Muscle of leg (tissue), 16 donors: ENCODE measurements at places on chromosomes 7 and 10. TPM values are rescaled to one million over a fixed set of nuclear protein-coding genes. Genes with fewer than 3 reads are reported as not detected.

GRCh38 chr7:19101909-19102308, 15.5 kb downstream of the TWIST1 start:
- peaks cover 9% of the 10 kb centered on the region for H3K4me1 ChIP-seq
- H3K27ac ChIP-seq, result no peak overlapping the region
- no peak for DNase-seq
- no peaks in the 10 kb centered on the region for H3K36me3 ChIP-seq
- peaks cover 21% of the 10 kb centered on the region for H3K27me3 ChIP-seq
- H3K4me3 ChIP-seq, result no peak overlapping the region

- DNase-seq, result no peak
- no peak overlapping the region for H3K27ac ChIP-seq
- no peaks in the 10 kb centered on the region for H3K27me3 ChIP-seq
- no peaks in the 10 kb centered on the region for H3K36me3 ChIP-seq
These were observed 30.6 kb downstream of the ADARB2 start for GRCh38 chr10:1706711-1707110.

- H3K27ac ChIP-seq, result no peak overlapping the region
- no peaks in the 10 kb centered on the region for H3K27me3 ChIP-seq
- no peaks in the 10 kb centered on the region for H3K36me3 ChIP-seq
- H3K4me1 ChIP-seq, result no peaks in the 10 kb centered on the region
- no peak for DNase-seq
- no peak overlapping the region for H3K4me3 ChIP-seq
These were observed 130.1 kb downstream of the NT5C2 start for GRCh38 chr10:103062854-103063590.

GRCh38 chr10:49397036-49397999, 1.4 kb upstream of the DRGX start:
- no peak overlapping the region for H3K27ac ChIP-seq
- no peak for DNase-seq
- no peaks in the 10 kb centered on the region for H3K36me3 ChIP-seq
- H3K4me3 ChIP-seq, result no peak overlapping the region
- peaks cover 68% of the 10 kb centered on the region for H3K27me3 ChIP-seq

GRCh38 chr7:517774-518629, 1.6 kb downstream of the PDGFA start:
- peak; percentile 80 for DNase-seq
- H3K4me1 ChIP-seq, result peaks cover 70% of the 10 kb centered on the region
- H3K36me3 ChIP-seq, result peaks cover 14% of the 10 kb centered on the region
- peak overlapping the region; percentile 83 for H3K27ac ChIP-seq
- H3K4me3 ChIP-seq, result peak overlapping the region; percentile 68

GRCh38 chr7:75878769-75879611, at the start of gene RHBDD2:
RHBDD2 (plus strand) TSS chr7:75879034; CDS start chr7:75879083, 49 bp downstream.
- DNase-seq, result peak; percentile 97
- no peaks in the 10 kb centered on the region for H3K27me3 ChIP-seq
- peaks cover 15% of the 10 kb centered on the region for H3K4me1 ChIP-seq
- peak within 1 kb of the TSS; percentile 95 for H3K4me3 ChIP-seq
- H3K27ac ChIP-seq, result peak within 1 kb of the TSS; percentile 85

- H3K27me3 ChIP-seq, result no peaks in the 10 kb centered on the region
- no peaks in the 10 kb centered on the region for H3K36me3 ChIP-seq
- no peak overlapping the region for H3K27ac ChIP-seq
- no peak for DNase-seq
These were observed 343.1 kb upstream of the MBL2 start for GRCh38 chr10:53115660-53116059.

DNA sequence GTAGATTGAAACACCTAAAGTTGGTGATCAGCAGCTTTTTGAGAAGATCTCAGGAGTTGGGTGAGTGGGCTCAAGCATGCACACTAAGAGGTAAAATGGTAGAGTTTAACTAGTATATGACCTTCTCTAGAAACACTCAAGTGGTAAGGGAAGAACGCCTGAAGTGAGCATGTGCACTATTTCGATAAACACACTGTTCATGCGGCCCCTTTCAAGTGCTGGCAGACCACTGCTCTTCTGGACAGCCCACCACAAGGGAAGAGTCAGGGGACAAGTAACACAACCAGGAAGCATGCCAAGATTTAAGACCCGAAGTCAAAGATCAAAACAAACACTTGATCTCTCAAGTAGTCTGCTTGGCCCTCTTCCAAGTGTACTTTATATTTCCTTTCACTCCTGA, 519.5 kb upstream of the ZWINT start:
- DNase-seq, result no peak
- H3K27me3 ChIP-seq, result no peaks in the 10 kb centered on the region
- H3K36me3 ChIP-seq, result no peaks in the 10 kb centered on the region
- no peak overlapping the region for H3K27ac ChIP-seq
- H3K4me3 ChIP-seq, result no peak overlapping the region

Gene HMX3
- not detected for total RNA-seq

Gene SEPHS1
- 40.1 TPM for total RNA-seq

DNA sequence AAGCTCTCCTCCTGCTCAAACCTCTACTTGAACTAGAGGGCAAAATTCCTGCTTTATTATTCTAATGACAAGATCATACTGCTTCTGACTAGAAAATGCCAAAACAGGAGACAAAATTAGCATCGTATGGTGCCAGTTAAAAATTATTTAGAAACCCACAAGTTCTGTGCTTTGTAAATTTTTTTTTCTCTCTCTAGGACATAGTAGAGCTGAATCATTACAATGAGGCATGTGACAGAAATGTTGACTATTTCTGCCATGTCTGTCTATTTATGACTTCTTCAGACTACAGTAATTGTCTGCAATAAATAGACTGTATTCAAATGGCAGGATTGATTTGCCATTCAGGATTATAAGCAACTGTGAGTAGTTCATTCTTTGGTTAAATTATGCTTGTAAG, 335.8 kb downstream of the PRPF18 start:
- no peaks in the 10 kb centered on the region for H3K36me3 ChIP-seq
- H3K27ac ChIP-seq, result no peak overlapping the region
- H3K4me3 ChIP-seq, result no peak overlapping the region
- no peaks in the 10 kb centered on the region for H3K27me3 ChIP-seq

Gene CHRM2
- total RNA-seq, result 0.18 TPM

- DNase-seq, result no peak
- no peak overlapping the region for H3K27ac ChIP-seq
- peaks cover 86% of the 10 kb centered on the region for H3K27me3 ChIP-seq
- H3K4me3 ChIP-seq, result no peak overlapping the region
- no peaks in the 10 kb centered on the region for H3K36me3 ChIP-seq
These were observed 4.2 kb upstream of the MUC12 start for GRCh38 chr7:100965045-100965722.

Gene LBX1
- 3.3 TPM for total RNA-seq

DNA sequence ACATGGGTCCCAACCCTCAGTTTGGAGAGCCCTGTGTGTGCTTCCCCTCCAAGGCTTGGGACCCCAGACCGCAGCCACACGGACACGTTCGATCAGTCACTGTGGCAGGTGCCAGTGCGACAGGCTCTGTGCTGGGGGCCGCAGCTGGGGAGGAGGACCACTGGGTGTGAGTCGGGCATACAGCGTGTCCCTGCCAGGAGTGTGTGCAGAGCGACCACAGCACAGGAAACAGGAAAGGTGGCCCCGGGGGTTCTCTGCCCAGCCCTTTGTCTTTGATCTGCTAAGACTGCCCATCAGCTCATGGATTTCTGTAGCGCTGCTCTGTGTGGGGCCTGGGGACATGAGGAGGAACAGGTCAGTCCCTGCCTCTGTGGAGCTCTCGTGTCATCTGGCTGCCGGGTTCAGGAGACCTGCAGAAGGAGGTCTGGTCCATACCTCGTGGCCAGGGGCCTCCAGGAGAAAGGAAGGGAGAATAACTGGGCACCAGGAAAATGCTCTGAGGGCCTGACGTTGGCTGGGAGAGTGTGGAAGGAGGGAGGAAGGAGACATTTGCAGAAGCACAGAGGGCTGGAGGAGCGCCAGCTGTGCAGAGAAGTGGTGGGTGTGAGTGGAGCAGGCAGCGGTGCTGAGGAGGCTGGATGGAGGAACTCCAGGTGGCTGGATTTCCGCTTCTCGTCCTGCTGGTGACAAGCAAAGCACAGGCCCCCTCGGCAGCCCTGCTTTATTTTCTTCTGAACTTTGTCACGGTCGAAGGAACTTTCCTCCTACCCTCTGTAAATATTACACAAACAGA, 4.1 kb downstream of the NUDT1 start:
- H3K4me1 ChIP-seq, result peaks cover 63% of the 10 kb centered on the region
- H3K27me3 ChIP-seq, result no peaks in the 10 kb centered on the region
- DNase-seq, result peak; percentile 81
- peak overlapping the region; percentile 20 for H3K27ac ChIP-seq

DNA sequence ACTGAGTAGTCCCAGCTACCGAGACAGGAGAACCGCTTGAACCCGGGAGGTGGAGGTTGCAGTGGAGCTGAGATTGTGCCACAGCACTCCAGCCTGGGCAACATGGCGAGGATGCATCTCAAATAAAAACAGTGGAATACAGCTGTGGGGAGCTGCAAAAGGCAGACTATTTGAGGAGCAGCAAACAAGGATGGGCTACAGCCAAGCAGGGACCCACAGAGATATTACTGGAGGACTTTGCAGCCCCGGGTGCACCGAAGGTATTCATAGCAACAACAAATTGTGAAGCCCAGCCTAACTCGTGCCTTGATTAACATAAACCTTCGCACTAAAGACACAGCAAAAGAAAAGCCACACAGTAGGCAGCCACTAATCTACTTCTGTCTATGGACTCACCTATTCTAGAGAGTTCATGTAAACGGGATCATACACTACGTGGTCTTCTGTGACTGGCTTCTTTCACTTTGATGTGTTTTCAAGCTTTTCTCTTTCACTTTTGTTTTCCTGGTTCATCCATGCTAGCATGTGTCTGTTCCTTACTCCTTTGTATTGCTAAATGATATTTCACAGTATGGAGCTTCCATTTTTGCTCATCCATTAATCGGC, 34.0 kb downstream of the PODXL start:
- DNase-seq, result no peak
- H3K27me3 ChIP-seq, result no peaks in the 10 kb centered on the region
- H3K27ac ChIP-seq, result peak overlapping the region; percentile 74
- no peak overlapping the region for H3K4me3 ChIP-seq
- H3K4me1 ChIP-seq, result peaks cover 11% of the 10 kb centered on the region

DNA sequence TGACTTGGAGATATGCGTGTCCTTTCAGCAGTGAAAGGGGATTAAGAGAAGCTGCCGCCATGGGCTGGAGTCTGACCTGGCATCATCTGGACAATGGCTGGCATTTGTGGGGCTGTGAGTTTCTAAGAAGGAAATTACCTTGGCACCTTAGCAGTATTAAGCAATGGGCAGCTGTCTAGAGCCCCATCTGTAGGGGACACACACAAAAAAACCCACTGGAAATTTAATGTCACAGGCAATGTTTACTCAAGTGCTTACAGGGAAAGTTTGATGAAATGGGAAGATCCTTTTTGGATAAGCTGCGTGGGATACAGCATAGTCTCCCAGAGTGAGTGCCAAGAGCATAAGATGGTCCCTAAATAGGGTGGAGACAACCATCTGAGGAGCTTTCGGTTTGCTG, 25.0 kb downstream of the ADRA2A start:
- peak overlapping the region; percentile 44 for H3K27ac ChIP-seq
- no peak overlapping the region for H3K4me3 ChIP-seq
- peaks cover 14% of the 10 kb centered on the region for H3K4me1 ChIP-seq
- H3K36me3 ChIP-seq, result no peaks in the 10 kb centered on the region
- DNase-seq, result peak; percentile 50

DNA sequence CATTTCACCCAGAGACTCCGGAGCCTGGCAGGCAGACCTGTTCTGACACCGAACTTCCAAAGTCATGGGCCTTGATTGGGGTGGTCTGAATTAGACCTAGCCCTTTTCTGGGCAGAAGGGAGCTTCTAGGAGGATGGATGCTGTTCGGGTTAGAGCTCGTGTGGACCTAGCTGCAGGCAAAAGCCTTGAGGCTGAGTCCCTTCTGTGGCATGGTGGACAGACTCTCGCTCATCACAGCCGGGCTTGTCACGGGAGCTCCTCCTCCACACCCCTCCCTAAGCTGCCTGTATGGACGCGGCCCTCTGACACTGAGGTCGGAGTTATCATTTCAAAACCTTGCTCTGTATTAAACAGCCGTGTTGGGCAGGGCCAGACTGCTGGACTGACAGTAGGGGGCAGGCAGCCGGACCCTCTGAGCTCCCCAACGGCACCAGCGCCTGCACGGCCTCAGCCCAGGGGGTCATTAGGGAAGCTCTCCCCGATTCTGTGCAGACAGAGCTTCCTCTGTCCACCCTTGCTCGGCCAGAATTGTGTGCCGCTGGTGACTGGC, 2.2 kb downstream of the IRF5 start:
- no peak overlapping the region for H3K4me3 ChIP-seq

Gene ANXA8
- total RNA-seq, result not detected

DNA sequence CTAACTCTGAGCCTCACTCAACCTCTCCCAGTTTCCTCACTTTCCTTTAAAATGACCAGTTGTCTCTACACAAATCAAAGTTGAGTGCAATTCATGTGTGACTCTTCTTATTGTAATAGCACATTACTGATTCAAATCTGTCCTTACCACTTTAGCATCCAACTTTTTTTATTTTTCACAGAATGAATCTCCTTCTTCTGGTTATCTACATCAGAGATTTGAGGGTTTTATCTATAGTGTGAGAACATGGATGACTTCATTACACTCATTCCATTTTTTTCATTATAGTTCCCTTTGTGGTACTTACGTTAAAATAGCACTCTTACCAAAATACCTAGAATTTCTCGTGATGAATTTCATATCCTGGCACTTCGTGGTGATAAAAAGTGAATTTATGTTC, 43.3 kb downstream of the RTKN2 start:
- DNase-seq, result no peak
- no peak overlapping the region for H3K27ac ChIP-seq
- H3K36me3 ChIP-seq, result no peaks in the 10 kb centered on the region

- DNase-seq, result no peak
- H3K4me3 ChIP-seq, result no peak overlapping the region
- no peak overlapping the region for H3K27ac ChIP-seq
These were observed 42.4 kb upstream of the DDC start for GRCh38 chr7:50607524-50608125.

DNA sequence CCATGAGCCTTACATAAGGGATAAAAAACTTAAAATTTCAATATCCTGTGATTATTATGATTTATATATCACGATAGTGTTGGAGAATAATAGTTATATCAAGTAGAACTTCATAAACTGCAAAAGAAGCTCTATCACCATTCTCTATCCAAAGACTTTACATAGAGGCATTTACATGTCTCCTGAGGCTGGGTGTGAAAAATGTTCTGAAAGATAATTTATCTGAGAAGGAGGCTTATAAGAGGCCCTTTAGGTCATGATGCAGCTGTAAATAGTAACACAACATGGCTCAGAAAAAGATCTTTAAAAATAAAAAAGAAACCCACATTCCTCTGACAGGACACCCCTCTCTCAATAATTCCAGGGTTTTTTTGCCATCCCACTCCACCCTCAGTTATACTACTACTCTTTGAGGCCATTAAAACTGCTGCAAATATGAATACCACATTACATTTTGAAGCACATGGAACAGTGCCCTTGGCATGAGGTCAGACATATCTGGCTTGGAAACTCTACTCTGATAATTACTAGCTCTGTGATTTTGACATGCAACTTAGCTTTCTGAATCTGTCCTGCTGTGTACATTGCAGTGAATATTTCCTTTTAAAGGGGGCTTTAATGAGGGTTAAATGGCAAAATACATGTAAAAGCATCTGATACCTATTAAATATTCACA, 55.5 kb downstream of the SLC16A12 start:
- H3K27ac ChIP-seq, result no peak overlapping the region
- peaks cover 12% of the 10 kb centered on the region for H3K4me1 ChIP-seq
- no peak overlapping the region for H3K4me3 ChIP-seq
- DNase-seq, result peak; percentile 75

Gene LSM5
- 47.5 TPM for total RNA-seq

GRCh38 chr10:100970914-100971811, 1.9 kb downstream of the SEMA4G start:
- no peak overlapping the region for H3K4me3 ChIP-seq
- no peak for DNase-seq
- H3K27me3 ChIP-seq, result peaks cover 4% of the 10 kb centered on the region
- peaks cover 16% of the 10 kb centered on the region for H3K36me3 ChIP-seq
- peaks cover 16% of the 10 kb centered on the region for H3K4me1 ChIP-seq

GRCh38 chr10:124829447-124830115, 28.0 kb downstream of the ABRAXAS2 start:
- H3K4me3 ChIP-seq, result no peak overlapping the region
- H3K27ac ChIP-seq, result no peak overlapping the region
